Caudate nucleus (tissue), 63 donors: ENCODE measurements at places on chromosomes 13 and 19.
A peak's percentile ranks its signal among the peaks of the same experiment; 100 is the strongest.

DNA sequence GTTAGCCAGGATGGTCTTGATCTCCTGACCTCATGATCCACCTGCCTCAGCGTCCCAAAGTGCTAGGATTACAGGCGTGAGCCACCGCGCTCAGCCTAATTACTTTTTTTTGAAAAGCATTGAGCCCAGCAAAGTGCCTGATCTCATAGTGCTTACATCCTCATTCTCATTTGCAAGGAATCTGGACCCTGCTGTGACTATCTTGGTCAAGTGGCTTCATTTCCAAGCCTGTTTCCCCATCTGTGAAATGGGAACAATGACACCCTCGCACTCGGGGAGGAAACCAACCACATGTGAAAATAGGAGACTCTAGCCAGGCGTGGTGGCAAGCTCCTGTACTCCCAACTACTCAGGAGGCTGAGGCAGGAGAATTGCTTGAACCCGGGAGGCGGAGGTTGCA is 1.6 kb upstream of the PLEKHA4 start:
- DNase-seq: no peak

DNA sequence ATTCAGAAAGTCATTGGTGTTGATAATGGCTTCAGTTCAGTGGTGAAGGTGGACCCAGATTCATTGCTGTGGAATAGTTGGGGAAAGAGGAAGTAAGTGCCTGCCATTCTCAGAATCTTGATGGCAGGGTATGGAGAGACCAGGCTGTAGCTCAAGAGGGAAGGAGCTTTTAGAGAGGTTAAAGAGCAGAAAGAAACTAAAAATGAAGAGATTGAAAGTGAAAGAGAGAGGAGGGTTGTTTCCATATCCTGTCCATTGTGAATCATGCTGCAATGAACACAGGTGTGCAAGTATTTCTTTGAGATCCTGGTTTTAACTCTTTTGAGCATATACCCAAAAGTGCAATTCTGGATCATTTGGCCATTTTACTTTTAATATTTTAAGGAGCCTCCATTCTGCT is 12.5 kb downstream of the GJB6 start:
- DNase-seq: no peak

- DNase-seq: no peak
These were observed 114.5 kb downstream of the IRS2 start for GRCh38 chr13:109671919-109672318.

GRCh38 chr19:58182577-58182988 is 278 bp upstream of the ZNF274 start:
- no peak for DNase-seq

- DNase-seq: no peak
These were observed 306.8 kb downstream of the DCLK1 start for GRCh38 chr13:35824395-35824794.

GRCh38 chr13:99041788-99042187 is 63.9 kb upstream of the DOCK9 start:
- peak; percentile 12 for DNase-seq

DNA sequence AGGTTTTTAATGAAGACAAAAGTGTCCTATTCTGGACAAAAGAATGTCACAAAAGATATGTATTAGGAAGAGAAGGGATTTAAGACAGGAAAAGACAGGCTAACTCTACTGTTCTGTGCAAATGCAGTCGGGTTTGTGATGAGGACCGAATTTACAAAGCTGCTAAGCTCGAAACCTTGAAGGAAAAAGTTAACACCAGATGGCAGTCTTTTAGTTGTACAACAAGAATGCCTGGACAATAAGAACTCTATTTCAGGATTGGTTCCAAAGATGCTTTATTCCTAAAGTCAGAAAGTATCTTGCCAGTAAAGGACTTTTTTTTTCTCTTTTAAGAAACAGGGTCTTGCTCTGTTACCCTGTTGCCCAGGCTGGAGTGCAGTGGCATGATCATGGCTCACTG is 51.1 kb downstream of the HS6ST3 start:
- no peak for DNase-seq

DNA sequence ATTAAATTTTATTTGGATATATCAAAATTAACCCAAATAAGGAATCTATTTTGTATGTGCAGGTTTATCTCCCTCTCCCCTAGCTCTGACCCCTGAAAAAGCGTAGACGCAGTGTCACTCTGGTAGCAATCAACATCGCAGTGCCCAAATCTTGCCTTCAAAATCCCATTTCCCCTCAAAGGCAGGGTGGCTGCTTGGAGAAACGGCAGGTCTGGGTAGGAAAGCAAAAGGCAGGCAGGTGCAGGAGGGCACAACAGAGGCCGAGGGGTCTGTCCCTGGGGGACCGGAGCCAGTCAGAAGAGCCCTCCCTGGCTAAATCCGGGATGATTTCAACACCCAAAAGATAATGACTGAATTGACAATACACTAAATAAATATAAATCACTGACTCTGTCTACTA is 41.9 kb downstream of the NAXD start:
- no peak for DNase-seq

DNA sequence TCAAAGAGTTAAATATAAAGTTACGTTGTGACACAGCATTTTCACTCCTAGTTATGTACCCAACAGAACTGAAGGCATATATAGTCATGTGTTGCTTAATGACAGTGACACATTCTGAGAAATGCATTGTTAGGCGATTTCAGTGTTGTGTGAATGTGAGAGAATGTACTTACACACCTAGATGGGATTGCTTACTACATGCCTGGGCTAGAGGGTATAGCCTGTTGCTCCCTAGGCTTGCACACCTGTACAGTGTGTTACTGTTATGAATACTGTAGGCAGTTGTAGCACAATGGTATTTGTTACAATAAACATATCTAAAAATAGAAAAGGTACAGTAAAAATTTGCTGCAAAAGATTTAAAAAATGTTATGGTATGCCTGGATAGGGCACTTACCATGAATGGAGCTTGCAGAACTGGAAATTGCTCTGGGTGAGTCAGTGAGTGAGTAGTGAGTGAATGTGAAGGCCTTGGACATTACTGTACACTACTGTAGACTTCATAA is 89.2 kb downstream of the DHRS12 start:
- DNase-seq: no peak

GRCh38 chr19:33719366-33720154 is 77.1 kb upstream of the KCTD15 start:
- DNase-seq: no peak

DNA sequence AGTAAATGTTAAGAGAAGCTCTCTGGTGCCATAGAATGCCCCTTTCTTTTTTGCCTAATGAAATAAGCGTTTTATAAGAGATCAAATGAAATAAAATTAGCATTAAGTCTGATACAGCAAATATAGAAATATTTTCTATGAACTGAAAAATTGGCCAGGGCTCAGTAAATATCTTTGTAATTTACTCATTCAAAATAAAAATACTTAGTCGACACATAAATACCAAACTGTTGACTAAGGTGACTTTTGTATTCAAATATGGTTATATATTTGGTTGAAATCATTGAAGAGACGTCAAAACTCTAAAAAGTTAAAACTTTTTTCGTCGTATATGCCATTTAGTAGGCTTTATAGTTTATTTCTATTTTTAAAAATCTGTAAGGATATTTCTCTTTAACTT is 25.6 kb downstream of the IPO5 start:
- DNase-seq: no peak

DNA sequence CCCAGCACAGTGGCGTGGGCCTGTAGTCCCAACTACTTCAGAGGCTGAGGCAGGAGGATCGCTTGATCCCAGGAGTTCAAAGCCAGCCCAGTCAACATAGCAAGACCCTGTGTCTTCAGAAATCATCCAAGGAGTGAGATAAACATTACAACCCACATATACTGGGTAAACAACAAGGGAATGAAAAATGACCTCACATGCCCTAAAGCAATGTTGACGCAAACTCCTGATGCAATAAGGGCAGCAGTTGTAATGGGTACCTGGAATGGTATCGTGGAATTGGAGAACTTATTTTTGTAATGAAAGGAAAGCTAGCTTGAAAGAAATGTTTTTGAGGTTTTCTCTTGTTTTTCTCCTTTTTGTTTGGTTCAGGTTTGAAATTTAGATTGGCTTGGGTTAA is 24.5 kb upstream of the LGALS16 start:
- no peak for DNase-seq

DNA sequence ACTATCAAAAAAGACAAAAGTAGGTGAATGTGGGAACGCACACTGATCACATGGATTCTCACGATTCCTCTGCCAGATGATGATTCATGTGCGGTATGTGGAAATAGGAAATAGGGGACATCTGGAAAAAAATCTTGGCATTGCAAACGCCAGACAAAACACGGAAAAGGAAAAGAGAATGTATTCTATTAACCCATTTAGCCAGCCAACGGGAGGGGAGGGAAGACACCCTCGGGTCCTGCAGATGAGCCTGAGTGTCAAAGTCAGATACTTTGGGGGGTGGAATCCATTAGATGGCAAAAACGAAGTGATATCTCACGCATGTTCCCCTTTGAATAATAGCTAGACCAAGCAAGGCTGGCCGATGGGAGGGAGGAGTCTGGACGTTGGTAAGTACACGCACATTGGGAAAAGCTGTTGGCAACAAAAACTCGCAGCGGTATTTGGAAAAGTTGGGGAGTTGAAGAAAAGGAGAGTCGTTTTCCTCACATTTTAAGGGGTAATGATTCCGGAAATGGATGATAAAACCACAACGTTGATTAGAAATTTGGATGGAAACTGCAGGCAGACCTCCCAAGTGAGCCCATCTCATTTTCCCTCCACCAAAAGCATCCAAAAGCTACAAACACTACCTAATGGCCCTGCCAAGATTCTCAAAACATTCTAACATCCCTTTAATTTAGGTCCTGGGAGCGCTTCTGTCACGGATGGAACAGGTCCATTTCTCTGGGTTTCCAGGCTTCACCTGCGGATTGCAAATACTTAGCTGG is 73.6 kb downstream of the COL4A1 start:
- no peak for DNase-seq

DNA sequence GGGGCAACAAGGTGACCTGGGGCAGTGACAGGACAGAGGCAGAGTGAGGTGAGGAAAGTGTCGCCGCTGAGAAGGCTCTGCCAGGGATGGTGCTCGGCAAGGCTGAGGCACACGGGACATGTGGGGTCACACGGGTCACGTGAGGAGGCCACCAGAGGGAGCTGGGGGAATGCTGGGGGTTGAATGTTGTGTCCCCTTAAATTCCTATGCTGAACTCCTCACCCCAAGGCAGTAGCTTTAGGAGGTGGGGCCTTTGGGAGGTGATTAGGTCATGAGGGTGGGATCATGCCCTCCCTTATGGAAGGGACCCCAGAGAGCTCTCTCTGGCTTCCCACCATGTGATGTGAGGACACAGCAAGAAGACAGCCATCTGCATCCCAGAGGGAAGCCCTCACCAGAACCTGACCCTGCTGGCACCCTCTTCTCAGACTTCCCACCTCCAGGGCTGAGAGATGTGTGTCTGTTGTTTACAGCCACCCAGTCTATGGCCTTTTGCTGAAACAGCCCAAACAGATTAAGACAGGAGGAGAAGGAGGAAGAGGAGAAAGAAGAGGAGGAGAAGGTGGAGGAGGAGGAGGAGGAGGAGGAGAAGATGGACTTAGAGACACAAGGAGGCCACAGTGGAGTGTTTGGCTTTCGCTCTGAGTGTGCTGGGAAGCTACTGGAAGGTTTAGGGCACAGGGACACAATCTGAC is 35.4 kb downstream of the RFX2 start:
- no peak for DNase-seq

- no peak for DNase-seq
These were observed 15.6 kb downstream of the FGF21 start for GRCh38 chr19:48770734-48771472.

- peak; percentile 76 for DNase-seq
These were observed 7.5 kb upstream of the OR10H5 start for GRCh38 chr19:15779756-15780476.

DNA sequence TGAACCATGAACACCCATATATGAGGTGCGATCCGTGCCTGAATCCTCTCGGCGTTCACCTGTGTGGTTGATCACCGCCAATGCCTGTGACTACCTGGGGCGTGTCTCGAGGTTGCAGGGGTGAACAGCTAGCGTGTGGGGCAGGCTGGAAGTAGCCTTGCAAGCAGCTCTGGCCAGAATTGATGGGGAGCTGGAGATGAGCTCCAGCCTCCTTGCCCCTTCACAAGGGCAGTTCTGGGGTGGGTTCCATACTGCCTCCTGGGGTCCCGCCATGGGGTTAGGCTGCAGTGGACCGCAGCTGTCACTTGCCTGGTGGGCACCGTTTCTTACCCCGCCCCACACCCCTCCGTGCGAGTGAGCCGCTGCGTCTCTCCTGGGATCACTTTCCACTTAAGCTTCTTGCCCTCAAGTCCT is 154.5 kb upstream of the SOX1 start:
- no peak for DNase-seq
